ENCODE measurements at places on chromosomes 3 and 15.

- DNase-seq = no peak
These were observed 604.3 kb upstream of the CFAP20DC start for GRCh38 chr3:59654123-59654479.

DNA sequence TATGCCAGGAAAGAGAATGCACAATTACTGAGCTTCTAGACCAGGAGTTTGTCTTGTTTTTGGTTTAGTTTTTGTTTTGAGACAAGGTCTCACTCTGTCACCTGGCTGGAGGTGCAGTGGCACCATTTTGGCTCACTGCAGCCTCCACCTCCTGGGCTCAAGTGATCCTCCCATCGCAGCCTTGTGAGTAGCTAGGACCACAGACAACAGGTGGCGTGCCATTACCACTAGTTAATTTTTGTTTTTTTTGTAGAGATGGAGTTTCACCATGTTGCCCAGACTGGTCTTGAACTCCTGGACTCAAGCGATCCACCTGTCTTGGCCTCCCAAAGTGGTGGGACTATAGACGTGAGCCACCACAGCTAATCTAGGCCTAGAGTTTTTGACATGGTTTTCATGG lies 104.4 kb upstream of the CCDC54 start:
- no peak for DNase-seq

GRCh38 chr15:86620641-86621349 lies 541.1 kb downstream of the AGBL1 start:
- no peak for DNase-seq

DNA sequence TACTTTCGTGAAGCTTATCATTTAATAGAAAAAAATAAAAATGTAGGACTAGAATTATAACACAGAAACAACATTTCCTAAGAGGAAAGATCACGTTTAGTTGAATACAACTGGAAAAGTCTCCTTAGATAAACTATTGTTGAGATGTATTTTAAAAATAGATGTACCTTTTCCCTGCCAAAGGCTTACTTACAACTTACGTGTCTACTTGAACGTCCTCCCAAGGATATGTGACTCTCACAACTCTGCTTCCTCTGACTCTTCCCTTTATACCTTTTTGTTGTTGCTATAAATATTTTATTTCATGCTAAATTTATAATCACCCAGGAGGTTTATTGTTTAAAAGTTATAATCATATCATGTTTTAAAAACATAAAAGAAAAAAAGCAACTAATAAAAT lies 908.0 kb upstream of the ROBO1 start:
- DNase-seq = no peak

DNA sequence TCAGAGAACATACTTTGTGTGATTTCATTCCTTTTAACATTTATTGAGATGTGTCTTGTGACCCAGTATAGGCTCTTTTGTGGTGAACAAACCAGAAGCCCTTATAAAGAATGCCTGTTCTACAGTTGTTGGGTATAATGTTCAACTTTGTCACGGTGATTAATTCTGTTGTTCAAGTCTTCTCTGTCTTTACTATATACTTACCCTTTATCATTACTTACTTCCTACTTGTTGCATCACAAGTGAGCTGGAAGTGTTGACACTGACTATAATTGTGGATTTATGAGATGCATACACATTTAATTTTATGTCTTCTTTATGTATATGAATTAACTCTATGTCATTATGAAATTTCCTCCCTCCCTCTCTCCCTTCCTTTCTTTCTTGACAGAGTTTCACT lies 59.7 kb upstream of the TBL1XR1 start:
- DNase-seq = no peak

GRCh38 chr3:194817936-194818335 lies 132.3 kb downstream of the FAM43A start:
- no peak for DNase-seq

GRCh38 chr3:131772269-131773026 lies 262.4 kb downstream of the CPNE4 start:
- DNase-seq = no peak

DNA sequence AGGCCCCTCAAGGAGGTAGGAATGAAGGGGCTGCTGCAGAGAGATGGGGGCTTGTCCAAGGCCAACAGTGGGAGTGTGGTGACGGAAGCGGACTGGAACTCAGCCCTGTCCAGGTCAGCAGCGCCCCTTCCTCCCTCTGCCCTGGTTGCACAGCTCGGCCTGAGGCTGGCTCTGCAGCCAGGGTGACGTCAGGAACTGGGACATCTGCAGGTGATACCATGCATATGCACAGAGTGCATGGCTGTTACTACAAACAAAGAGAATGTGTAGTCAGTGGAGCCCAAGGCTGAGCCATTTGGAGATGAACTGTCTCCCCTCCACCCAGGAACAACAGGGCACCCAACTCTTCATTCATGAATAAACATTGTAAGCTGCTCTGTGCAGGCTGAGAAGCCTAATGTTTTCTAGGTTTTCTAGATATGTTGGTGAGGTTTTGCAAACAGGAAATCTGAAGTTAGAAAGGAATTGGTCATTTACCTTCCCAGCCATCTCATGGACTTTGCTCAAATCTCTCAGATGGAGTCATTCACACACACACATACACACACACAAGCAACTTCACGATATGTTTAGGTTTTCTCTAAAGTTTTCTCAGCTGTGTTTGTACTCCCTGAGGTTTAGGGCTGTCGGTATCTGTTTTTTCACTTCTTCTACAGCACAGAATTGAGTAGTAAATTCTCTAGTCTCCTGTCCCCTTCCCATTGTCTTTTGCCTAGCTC lies 117.2 kb downstream of the TLE3 start:
- no peak for DNase-seq

DNA sequence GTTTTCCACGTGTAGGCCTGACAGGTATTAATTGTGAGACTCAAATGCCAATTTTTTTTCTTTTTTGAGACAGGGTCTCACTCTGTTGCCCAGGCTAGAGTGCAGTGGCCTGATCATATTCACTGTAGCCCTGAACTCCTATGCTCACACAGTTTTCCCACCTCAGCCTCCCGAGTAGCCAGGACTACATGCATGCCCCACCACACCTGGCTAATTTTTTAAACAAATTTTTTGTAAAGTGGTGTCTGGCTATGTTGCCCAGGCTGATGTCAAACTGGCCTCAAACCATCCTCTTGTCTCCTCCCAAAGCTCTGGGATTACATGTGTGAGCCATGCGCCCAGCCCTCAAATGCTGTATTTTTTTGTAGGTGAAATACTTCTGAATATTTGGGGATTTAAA lies 14.0 kb downstream of the SLC25A36 start:
- DNase-seq = no peak

- no peak for DNase-seq
These were observed 99.8 kb upstream of the CHMP2B start for GRCh38 chr3:87127281-87127680.

DNA sequence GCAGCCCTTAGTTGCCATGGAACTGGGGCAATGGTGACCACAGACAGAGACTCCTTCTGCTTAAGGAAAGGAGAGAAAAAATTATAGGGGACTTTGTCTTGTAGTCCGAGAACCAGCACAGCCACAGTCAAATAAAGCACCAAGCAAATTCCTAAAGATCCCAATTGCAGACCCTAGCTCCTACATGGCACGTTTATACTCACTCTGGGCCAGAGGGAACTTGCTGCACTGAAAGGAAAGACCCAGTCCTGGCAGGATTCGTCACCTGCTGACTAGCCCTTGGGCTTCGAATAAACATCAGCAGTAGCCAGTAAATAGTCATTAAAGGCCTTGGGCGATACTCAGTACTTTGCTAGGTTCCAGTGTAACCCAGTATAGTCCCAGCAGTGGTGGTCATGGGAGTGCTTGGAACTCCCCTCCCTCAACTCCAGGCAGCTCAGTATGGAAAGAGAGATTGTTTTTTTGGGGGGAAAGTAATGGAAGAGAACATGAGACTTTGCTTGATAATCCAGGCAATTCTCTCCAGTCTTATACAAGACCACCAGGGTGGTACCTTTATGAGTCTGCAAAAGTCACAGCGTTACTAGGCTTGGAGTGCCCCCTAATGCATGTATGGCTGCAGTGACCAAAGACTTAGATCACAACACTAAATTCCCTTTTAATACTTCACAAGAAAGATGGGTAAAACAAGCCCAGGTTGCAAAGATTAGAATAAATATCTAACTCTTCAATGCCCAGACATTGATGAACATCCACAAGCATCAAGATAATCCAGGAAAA lies 66.4 kb upstream of the AGTR1 start:
- no peak for DNase-seq

DNA sequence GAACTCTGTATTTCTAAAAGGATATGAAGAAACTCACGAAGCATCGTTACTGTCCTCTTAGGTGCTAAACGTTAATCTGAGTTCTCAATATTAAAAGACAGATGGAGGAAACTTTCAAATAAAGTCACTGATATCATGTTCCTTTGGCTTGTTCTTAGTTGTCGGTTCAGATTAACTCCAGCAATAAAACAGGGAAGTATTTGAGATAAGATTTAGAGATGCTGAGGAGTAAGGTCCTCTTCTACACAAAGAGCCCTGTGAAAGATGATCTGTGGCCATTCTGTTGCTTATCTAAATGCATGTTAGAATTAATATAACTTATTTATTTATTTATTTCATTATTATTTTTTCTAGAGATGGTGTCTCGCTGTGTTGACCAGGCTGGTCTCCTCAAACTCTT lies 19.2 kb downstream of the AKAP13 start:
- DNase-seq = no peak

DNA sequence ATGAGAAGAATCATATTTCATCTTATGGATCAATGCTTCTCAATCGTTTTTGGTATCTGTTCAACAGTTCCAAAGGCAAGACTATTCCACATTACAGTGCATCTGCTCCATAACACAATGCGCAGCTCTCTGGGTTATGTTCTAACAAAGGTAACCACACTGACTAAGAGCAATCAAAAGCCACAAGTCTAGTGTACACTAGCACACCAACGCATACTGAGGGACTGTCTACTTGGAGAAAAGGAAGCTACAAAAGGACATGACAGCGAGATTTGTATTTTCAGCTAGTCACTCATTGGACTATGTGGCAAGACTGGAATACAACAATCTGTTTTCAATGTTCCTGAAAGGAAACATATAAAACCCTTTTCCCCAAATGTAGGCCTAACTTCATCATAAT lies 35.8 kb downstream of the SETD2 start:
- DNase-seq = no peak

DNA sequence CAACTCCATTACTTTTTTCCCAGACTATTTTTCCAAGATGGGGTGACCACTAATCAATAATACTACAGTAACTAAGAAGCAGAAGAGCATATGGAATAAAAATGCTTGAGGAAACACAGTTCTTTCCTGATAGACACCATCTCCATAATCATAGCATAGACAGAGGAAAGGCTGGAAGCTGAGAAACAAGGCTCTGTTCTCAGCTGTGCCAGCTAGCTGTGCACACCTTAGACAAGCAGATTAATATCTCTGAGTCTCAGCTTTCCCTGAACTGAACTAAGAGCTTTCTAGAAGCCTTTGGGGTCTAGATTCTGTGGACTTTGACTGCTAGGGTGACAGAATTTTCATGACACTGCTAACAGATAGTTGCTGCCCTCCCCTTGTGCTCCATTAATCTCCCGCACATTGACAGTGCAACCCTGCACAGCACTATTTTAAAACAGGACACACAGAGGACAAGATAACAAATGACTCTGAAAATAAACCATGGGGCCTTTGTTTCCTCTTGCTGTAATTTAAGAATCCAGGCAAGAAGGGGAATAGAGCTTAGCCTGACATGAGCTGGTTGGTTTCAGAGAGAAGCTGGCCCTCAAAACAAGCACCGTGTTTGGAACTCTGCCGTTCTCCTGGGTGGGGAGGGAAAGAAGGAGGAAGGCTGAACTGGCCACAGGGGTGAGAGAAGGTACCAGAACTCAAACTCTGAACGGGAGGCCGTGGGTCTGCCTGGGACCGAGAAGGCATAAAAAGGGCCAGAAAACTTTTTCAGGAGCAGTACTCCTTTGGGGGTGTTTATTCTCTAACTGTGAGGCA lies 67.4 kb downstream of the ATP13A5 start:
- DNase-seq = no peak

DNA sequence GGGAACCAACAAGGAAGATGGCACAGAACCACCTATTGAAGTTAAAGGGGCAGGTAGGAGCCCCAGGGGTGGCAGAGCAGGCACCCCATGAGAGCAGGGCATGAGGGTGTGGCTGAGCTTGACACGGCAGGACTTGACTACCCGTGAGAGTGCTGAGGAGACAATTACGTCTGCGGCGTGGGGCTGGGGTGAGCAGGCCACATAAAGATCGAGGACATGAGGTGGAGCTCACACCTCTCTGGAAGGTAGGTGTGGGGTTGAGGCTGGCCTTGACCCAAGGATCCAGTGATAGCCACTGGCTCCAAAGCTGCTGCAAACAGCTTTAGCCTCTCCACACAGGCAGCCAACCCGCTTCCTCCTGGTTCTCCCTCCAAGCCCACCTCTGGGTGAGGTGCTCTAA lies 64.5 kb downstream of the PCSK6 start:
- DNase-seq = no peak

DNA sequence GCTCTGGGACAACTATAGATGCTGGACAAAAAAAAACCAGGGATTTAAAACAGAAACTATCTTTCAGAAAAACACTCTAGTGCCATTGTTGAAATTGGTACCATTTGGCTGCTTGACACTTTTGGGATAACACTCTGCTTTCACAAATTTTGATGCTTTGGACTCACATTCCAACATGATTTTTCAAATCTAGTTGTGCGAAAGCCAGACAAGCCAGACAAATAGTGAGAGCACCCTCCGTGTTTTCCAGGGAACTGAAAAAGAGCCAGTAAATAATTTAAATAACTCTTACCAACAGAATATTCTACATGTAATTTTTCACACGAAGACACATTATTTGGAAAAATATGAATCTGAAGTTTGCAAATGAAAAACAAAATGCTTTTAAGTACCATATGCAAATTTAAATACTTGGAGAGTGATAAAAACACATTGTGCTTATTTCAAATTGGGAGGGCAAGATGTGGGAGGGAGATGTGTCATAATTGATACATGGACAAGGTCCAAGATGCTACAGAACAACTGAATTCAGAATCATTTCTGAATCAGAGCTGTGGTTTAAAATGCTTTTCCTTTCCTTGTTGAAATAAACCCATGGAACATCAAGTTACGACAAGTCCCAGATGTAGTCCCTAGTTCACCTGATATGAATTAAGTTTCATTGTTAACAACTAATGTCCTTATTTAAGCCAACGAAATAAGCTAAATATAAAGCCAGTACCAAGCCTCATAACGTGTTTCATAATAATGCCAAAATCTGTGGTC lies 144.2 kb upstream of the SOX2 start:
- DNase-seq = no peak

- DNase-seq = no peak
These were observed 8.0 kb upstream of the TMEM212 start for GRCh38 chr3:171835116-171835515.

DNA sequence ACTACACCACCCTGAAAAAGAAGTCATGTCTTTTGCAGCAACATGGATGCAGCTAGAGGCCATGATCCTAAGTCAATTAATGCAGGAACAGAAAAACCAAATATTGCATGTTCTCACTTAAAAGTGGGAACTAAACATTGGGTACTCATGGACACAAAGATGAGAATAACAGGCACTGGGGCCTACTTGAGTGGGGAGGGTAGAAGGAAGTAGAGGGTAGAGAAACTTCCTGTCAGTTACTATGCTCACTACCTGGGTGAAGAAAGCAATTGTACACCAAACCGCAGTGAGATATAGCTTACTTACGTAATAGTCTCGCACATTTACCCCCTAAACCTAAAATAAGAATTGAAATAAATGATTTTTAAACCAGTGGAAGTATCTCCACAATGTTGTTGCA lies 480.5 kb upstream of the ARRDC4 start:
- DNase-seq = no peak

GRCh38 chr3:66638717-66639116 lies 137.9 kb upstream of the LRIG1 start:
- DNase-seq = no peak

Data from activated gamma-delta T cell treated with Interleukin-2 at 50 U/mL for 16 hours (primary cell).